Posterior vena cava (tissue), 2 donors: ENCODE measurements at places on chromosomes 12 and 14. TPM values are rescaled to one million over a fixed set of nuclear protein-coding genes. Genes with fewer than 3 reads are reported as not detected.

- no peak for DNase-seq
Observed at GRCh38 chr14:75023108-75023507, 20.4 kb downstream of the EIF2B2 start.

DNA sequence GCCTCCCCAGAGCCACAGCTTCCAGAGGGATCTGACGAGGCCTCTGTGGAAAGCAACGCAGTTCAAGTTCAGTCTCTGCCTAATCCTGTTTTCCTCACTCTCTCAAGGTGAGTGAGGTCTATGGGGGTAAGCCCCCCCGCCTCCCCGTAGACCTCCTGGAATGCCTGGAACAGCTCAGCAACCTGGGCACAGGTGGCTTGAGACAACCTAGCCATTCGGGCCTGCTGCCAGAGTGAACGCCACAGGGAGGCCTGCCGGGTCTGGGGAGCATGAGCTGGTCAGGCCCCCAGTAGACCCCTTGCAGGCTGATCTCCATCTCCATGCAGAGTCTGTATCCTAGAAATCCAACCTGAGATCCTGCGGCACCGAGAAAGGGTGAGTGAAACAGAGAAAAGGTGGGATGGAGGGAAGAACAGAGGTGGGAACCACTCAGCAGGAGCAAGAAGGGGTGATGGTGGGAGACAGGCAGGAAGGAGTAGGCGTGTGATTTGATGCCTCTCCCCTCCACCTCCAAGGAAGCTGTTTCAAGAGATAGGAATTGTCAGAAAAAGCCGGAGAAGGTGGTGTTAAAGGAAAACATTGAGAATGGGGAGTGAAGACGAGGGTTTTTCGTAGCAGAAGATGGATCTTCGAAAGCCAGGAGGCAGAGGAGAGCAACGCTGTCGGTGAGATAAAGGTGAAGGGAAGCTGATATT lies 123.1 kb upstream of the PRMT8 start:
- DNase-seq: no peak

IL31 gene
- not detected for total RNA-seq

AQP5 gene
- total RNA-seq: not detected

CLEC2A gene
- not detected for total RNA-seq

DNA sequence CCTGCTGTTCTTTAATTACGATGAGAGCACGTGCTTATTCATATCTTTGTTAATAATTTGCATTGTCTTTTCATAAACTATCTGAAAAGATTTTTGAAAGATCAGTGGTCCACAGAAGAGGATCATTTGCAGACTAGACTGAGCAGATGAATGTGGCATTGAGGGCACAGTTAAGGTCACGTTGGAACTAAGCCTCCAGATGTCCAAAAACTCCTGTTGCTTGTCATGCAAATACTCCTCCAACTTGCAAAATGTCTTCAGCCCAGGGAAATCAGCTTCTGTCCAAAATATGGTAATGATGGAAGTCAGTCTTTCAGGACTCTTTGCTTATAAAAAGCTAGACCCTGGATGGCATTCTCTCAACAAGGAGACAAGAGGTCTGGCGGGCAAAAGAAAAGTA lies 201.6 kb upstream of the TMEM260 start:
- DNase-seq: no peak
